Stimulated activated CD8-positive, alpha-beta memory T cell treated with anti-CD3 and anti-CD28 coated beads, Interleukin-7, amount 100 ng/mL, for 1 hour (primary cell): ENCODE measurements at places on chromosomes 1 and 21.

DNA sequence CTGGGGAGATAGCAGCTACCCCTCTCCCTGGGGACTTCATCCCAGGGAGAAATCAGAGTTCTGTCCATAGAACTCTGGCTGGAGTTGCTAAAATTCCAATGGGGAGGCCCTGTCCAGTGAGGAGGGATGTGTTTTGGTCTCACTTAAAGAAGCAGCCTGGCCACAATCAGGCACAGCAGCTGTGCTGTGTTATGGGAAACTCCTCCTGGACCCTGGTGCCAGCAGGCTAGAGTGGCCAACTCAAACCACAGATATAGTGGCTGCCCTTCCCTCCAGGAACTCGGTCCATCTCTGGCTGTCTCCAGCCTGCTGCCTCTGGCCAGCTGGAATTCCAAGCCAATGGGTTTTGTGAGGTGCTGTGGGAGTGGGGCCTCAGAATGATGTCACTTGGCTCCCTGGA is 37.4 kb upstream of the SAMD11 start:
- no peak for DNase-seq

- no peak for DNase-seq
Observed at GRCh38 chr1:240734001-240734400, 122.0 kb upstream of the GREM2 start.

GRCh38 chr21:22657781-22658180 is 1659.6 kb downstream of the NCAM2 start:
- no peak for DNase-seq

- no peak for DNase-seq
Observed at GRCh38 chr1:153490272-153491051, 30.0 kb upstream of the S100A7 start.

GRCh38 chr1:26771643-26772321 is 16.0 kb upstream of the PIGV start:
- DNase-seq: no peak

GRCh38 chr1:201274616-201275252 is 8.6 kb upstream of the PKP1 start:
- DNase-seq: no peak

DNA sequence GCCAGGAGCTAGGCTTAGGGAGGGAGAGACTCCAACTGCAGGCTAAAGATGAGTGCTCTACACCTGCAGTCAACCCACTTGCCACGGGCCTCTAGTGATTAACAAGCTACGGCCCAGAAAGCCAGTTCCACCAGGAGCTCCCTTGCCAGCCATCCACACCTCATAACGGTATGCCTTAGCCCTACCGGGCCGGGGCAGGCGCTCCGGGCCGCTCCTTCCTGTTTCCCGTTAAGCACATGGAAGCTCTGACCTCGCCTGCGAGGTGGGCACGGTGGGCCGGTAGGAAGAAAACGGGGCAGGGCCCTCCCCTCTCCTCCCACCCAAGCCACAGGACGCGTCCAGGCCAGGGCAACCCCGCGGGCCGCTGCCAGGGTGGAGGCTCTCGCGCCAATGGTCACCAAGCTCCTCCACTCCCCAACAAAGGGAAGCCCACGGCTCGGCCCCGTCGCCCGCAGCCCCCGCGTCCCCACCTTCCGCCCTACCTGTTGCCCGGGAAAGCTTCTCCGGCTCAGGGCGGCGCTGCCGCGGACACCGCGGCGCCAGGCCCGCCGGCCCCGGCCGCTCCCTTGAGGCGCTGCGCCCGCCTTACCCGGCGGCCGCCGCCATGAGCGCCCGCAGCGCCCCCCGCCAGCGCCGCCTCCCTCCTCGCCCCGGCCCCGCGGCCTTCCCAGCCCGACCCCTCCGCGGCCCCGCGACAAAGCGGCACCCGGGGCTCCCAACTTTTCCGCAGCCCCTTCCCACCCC is 627 bp downstream of the CERS2 start:
- no peak for DNase-seq

- DNase-seq: no peak
Observed at GRCh38 chr1:23563003-23563402, 3.7 kb upstream of the ID3 start.

DNA sequence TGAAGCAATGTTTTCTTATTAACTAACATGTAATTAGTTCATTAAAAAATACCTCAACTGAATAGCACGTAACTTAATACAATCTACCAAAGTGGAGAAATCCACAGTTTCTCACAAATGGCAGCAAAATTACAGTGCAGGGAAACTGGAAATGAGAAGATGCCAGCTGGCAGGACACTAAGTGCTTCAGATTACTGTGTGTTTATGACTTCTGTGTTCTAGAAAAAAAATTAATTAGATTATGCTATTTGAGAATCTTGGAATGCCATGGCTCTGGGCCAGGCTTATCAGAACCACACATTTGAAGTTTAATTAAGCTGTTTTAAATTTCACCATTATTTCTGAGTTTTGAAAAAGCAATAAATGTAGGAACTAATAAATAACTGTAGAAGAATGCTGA is 357.6 kb downstream of the TGFB2 start:
- DNase-seq: no peak

DNA sequence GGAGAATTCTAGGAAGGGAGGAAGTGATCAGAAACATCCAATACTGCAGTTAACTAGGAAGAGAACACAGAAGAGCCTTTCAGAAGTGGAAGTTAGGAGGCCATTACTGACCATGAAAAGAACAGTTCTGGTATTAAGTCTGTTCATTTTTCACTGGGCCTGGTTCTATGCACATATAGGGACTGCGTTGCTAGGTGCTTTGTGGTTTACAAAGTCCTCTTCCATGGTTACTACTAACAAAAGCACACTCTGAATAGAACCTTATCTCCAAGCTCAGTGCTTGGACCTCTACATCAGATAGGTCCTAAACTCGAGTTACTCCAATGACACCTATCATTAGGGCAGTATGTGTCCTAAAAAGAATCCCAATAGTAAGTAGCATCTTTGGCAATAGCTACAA is 75.4 kb downstream of the RPAP2 start:
- DNase-seq: no peak

DNA sequence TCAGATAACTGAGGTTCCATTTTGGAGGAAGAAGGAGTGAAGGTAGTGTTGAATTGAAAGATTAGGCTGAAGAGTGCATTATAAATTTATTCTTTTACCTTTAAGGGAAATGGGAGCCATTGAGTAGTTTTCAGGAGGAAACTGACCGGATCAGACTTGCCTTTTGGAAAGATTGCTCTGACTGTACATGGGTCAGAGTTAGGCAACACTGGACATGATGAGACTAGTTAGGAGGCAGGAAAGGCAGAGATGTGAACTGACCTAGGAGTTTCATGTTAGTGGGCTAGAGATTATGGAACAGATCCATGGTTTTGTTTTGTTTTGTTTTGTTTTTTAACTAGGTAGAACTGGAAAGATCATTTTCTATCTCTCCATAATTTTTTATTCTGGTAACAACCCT is 78.2 kb downstream of the SNX7 start:
- no peak for DNase-seq

- DNase-seq: no peak
Observed at GRCh38 chr1:20089328-20090077, 19.5 kb downstream of the PLA2G5 start.

DNA sequence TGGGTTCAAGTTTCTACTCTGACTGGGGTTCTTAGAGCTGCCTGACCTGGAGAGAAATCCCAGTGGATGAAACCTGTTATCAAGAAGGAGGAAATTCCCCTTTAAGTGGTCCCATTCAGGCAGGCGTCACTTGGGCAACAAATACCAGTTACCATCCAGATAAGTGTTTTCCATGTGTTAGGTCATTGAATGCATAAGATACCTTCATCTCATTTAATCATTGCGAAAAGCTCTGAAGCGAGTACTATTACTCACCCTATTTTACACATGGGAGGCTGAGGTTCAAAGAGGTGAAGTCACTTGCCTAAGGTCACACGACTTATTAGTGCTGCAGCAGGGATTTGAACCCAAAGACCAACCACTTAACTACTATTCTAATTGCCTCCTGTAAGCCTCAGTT is 45.5 kb upstream of the RPL11 start:
- no peak for DNase-seq

DNA sequence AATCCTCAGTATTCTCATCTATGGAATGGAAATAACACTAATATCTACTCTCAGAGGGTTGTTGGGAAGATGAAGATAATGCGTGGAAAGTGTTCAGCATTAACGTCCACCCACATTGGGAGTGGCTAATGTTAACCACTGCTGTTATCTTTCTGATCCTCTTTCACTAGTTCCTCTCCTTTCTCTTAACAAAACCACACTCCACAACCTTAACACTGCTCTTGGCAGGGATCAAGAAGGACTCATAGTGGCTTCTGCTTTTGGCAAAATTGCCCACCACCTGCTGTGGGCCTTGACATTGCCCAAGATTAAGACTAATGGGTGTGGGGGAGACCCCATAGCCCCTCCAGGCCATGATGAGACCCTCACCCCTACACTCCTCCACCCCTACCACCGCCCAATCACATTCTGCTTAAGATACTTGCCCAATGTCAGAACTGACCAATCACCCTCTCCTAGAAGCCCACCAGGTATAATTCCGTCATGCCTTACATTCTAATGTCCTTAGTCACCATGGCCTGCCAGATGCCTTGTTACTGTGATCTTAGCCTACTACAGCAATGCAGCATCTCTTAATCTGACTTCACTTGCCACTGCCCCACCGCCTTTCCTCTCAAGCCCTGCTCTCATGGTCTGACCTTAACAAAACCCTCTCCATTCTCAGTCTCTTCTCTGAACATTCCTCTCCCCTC is 27.1 kb downstream of the DHCR24 start:
- DNase-seq: no peak

DNA sequence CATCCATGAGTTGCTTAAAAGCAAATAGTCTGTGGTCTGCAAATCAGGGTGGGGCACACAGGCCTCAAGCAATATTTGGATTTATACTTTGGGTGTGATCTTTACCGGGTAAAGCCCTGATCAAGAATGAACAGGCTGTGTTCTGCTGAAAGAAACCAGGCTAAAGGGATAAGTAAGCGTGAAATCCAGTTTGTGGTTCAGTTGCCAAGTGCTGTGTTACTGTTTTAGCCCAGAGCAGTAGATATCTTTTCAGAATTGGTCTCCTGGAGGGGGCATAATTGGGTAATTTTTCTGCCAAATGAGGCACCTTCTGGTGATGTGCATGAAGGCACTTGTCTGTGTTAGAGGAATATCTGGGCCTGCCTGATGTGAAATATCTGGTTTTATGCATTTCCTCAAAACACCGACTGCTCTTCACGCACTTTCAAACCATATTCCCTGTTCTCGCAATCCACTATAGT is 21.4 kb downstream of the AIM2 start:
- DNase-seq: no peak

GRCh38 chr1:224851848-224852261 is 77.6 kb upstream of the DNAH14 start:
- no peak for DNase-seq

DNA sequence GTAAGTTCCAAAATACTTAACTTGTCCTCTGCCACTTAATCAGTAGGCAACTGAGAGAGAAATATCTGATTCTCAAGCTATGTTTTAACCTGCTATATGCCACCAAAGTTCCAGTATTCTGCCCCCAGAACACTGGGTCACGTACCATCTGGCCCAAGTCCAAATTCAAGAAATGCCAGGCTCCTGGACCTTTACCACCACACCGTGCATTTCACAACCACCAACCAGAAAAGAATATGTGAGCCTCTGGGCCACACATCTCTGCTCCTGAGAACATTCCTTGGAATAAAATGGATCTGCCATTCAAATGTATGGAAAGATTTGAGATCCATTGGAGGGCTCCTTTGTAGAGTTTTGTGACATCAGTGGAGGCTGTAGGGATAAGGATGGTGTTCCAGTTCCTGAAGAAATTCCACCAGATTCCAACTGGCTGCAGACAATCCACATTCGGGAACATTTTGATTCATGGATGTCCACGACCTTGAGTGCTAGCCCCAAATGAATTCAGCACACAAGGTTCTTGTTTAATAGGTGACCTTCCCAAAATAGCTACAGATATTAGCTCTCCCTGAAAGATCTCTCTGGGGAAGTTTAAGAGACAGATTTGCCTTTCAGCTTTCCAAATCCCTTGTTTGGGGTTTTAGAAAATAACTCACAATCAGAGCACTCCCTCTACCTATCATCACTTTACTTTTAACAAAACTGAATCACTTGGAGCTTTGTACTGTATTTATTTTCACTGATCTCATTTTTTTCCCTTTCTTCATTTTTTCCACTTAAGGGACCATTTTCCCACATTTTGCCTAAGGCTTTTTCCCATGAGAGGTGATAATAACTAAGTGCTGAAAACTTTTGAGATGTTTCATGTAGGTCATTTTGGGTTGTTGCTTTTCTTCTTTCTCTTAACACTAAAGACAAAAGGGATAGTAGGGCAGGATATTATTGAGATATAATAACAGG is 128.4 kb upstream of the ZC3H11B start:
- DNase-seq: no peak

DNA sequence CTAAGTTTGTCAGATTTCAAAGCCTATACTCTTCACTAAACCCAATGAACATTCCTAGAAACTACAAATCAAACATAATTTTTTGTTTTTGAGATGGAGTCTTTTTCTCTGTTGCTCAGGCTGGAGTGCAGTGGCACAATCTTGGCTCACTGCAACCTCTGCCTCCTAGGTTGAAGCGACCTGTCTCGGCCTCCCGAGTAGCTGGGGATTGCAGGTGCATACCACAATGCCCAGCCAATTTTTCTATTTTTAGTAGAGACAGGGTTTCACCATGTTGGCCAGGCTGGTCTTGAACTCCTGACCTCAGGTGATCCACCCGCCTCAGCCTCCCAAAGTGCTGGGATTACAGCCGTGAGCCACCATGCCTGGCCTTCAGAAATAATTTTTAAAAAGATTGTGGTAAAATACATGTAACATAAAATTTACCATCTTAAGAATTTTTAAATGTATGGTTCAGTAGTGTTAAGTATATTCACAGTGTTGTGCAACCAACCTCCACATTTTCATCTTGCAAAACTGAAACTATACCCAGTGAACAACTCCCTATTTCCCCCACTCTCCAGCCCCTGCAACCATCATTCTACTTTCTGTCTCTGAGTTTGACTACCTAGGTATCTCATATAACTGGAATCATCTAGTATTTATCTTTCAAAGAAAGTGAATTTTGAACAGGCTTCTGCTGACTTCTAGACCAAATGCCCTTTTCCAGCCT is 2.7 kb upstream of the CFAP141 start:
- DNase-seq: no peak

- no peak for DNase-seq
Observed at GRCh38 chr1:208243527-208243966, 637 bp downstream of the PLXNA2 start.

- DNase-seq: no peak
Observed at GRCh38 chr1:214154596-214155292, 126.2 kb upstream of the SMYD2 start.

DNA sequence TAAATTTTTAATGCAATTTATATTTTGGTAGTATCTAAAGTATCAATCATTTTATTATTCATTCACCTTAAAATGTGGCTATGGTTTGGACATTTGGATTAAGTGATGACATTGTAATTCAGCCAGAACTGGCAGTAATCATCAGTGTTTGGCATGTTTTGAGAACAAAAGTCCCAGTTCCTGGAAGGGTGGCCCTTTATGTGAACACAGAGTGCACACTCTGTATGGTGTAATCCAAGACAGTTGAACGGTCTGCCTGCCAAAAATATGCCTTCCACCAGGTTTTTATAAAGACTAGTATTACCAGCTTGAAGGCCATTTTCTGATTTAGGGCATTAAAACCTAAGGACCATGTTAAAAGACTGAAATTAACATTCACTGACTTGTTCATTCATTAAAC is 448.7 kb downstream of the LTN1 start:
- no peak for DNase-seq

- DNase-seq: no peak
Observed at GRCh38 chr1:203462878-203463277, 12.7 kb upstream of the PRELP start.

- no peak for DNase-seq
Observed at GRCh38 chr1:32521165-32521564, 18.1 kb upstream of the ZBTB8A start.
